ENCODE measurements at places on chromosomes 11 and 22.
A peak's percentile ranks its signal among the peaks of the same experiment; 100 is the strongest.

GRCh38 chr11:12818333-12819015 lies 144.3 kb downstream of the TEAD1 start:
- peak; percentile 29 for DNase-seq

- no peak for DNase-seq
Measured at GRCh38 chr11:108733479-108734116, 68.7 kb downstream of the DDX10 start.

- no peak for DNase-seq
Measured at GRCh38 chr11:125947419-125948277, 1.8 kb downstream of the VSIG10L2 start.

DNA sequence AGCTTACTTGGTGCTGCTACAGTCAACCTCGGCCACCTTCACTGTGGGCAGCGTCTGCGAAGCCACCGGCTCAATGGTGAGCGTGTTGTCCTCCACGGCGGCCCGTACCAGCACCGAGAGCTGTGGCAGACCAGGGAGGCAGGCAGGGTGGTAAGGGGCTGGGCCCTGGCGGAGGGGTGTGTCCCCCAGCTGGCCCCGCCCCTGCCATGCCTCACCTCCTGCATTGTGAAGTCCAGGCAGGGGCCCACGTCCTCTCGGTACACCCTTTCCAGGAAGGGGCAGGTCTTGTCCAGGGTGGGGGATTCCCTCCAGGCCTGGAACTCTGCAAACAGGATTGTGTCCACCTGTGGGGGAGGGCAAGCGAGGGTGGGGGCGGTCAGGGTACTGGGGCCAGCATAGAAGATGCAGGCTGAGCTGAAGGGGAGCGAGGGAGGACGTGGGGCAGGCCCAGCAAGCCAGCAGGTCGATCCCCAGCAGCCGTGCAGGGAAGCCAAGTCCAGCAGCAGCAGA lies 12.8 kb downstream of the RAB3IL1 start:
- DNase-seq: no peak

GRCh38 chr22:45645150-45645525 lies 26.5 kb upstream of the ATXN10 start:
- DNase-seq: no peak

DNA sequence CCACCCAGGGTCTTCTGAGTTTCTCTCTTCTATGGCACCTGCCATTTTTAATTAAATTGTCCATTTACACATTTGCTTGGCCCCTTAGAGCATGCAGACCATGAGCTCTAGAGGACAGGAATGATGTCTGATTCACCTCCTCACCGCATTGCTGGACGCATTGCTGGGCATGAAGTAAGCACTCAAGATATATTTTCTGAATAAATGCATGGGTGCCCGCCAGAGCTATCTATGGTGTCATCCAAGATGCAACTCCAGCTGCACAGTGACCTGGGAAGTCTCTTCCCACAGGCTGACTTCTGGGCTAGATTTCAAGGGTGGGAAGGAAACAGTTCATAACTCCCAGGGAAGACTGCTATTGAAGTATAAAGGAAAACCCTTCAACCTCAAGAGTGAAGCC lies 66.6 kb upstream of the ASPHD2 start:
- no peak for DNase-seq

All from heart right ventricle (tissue), 16 donors.